ENCODE measurements at places on chromosomes 3 and 15. TPM values are rescaled to one million over a fixed set of nuclear protein-coding genes. Genes with fewer than 3 reads are reported as not detected.

Gene CAPN3
- 1.1 TPM for total RNA-seq

Gene SPINK8
- total RNA-seq = not detected

Gene LRTM1
- not detected for total RNA-seq

Gene CPLX3
- total RNA-seq = not detected

Gene ALCAM
- 276 TPM for total RNA-seq

Gene GOLGA8S
- under 0.01 TPM for total RNA-seq

Gene ERC2
- 0.36 TPM for total RNA-seq

Gene MYL3
- not detected for total RNA-seq

Gene ANKUB1
- total RNA-seq = not detected

Gene RBPMS2
- total RNA-seq = 0.29 TPM

Gene PRSS50
- not detected for total RNA-seq

Gene ZNF620
- 1.1 TPM for total RNA-seq

Gene GOLGA8M
- total RNA-seq = under 0.01 TPM

Gene DUOXA2
- total RNA-seq = not detected

Gene CEP97
- total RNA-seq = 10.6 TPM

Gene FGF12
- not detected for total RNA-seq

Gene TGM5
- not detected for total RNA-seq

Gene MINAR1
- 2.5 TPM for total RNA-seq

Gene SOX14
- not detected for total RNA-seq

Gene SCN5A
- under 0.01 TPM for total RNA-seq

Gene CYP8B1
- not detected for total RNA-seq

Gene SLC28A2
- not detected for total RNA-seq

Gene ZIC1
- total RNA-seq = 2.1 TPM

Gene RETNLB
- not detected for total RNA-seq

Gene SYNPR
- total RNA-seq = not detected

Gene CBLB
- total RNA-seq = 128 TPM

Gene CYP11A1
- total RNA-seq = 2.1 TPM

Gene COLQ
- 1.5 TPM for total RNA-seq
